HS-27A (cell line): ENCODE measurements at places on chromosomes 2 and 18.

DNA sequence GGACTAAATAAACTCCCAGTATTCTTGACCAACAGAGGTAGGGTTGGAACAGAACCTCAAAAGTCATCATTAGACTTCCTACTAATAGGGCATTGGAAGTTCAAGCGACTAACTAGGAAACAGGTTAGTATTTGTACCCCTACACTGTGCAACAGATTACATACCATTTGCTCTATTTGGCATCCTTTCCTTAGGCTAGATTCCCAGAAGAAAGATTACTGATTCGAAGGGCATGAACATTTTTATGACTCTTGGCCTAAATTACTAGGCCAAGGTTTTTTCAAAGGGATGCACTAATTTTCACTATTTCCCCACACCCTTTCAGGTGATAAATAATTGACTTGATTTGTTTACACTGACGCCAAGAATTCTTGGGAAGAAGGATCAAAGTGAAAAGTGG lies 104.8 kb upstream of the CYP1B1 start:
- DNase-seq, result no peak

DNA sequence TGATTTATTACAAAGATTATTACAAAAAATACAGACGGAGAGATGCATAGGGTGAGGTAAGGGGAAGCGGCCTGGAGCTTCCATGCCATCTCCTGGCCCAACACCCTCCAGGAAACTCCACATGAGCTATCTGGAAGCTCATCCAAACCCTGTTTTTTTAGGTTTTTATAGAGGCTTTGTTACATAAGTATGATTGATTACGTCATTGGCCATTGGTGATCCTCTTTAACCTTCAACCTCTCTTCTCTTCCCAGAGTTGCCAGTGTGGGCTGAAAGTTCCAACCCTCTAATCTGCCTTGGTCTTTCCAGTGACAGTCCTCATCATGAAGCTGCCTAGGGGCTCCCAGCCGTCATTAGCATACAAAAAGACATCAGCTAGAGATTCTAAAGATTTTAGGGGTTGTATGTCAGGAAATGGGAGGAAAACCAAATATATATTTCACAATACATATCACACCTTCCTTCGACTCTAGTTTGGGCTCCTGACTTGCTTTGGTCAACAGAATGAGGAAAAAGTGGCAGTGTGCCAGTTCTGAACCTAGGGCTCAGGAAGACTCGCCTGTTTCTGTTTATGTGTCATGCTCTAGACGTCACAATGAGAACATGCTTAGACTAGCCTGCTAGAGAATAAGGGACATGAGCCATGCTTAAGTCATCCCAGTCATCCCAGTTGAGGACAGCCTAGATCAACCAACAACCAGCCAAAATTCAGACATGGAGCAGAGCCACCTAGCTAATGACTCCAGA lies 54.1 kb downstream of the ETAA1 start:
- peak; percentile 7 for DNase-seq

DNA sequence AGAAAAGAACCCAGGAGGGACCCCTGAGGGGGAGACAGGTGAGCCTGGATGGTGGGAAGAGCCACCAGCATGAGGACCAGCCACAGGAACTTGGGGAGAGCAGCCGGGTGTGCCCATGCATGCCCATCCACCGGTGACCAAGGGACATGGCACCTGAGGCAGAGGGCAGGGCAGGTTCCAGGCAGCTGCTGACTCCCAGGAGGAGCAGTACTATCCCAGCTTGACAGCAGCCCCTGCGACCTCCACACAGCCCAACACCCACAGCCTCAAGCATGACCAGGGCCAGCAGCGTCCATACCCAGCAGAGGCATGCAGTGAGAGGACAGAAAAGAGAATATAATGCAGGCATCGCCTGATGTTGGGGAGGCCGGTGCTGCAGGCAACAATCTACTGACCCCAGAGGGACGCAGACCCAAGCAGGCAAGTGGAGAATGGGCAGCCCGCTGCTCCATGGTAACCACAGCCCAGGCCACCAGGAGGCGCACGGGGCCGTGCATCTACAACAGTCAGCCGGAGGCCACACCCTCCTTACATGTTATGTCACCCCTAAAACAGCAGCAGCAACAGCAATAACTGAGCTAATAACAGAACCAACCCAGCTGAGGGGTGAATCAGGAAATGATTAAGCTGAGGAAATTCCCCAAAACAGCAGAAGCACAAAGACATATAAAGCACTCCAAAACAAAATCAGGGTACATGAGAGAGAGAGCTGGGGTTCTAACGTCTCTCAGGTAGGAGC lies 44.1 kb downstream of the ANKMY1 start:
- peak; percentile 12 for DNase-seq

GRCh38 chr2:213561759-213562158 lies 277.5 kb downstream of the SPAG16 start:
- DNase-seq, result no peak

DNA sequence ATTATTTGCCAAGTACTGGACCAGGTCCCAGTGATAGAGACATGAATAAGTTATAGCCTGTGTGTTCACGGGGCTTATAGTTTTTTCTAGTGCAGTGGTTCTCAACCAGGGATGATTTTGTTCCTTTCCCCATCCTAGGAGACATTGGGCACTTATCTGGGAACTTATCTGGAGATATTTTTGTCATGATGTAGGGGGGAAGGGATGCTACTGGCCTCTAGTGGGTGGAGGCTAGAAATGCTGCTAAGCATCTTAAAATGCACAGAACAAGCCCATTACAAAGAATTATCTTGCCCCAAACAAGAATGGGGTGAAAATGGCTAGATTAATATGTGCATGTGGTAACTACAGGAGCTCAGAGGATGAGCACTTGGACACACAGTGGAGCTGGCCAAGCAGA lies 75.2 kb downstream of the KLHL29 start:
- DNase-seq, result peak; percentile 15

GRCh38 chr2:133780099-133780996 lies 212.1 kb upstream of the NCKAP5 start:
- DNase-seq, result peak; percentile 89

DNA sequence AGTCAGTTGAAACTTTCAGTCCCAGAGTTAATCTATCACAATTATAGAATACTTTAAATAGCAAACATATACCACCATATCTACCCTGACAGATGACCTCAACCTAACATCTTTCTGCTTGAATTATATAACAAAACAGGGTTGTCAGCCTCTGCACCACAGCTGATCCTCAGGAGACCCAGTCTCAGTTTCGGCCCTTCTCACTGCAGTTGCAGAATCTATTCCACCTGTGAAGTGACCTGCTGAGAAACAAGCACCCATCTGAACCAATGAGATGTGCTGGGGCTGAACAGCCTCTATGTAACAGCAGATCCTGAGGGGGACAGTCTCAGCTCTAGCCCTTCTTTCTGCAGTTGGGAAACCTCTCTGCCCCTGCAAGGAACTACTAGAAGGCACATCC lies 567.6 kb downstream of the KCNJ3 start:
- DNase-seq, result no peak

- no peak for DNase-seq
These were observed 65.3 kb upstream of the FOXI3 start for GRCh38 chr2:88517759-88518201.

- DNase-seq, result no peak
These were observed 105.5 kb downstream of the COPS8 start for GRCh38 chr2:237190966-237191713.

GRCh38 chr18:7894592-7894991 lies 327.5 kb downstream of the PTPRM start:
- DNase-seq, result no peak

DNA sequence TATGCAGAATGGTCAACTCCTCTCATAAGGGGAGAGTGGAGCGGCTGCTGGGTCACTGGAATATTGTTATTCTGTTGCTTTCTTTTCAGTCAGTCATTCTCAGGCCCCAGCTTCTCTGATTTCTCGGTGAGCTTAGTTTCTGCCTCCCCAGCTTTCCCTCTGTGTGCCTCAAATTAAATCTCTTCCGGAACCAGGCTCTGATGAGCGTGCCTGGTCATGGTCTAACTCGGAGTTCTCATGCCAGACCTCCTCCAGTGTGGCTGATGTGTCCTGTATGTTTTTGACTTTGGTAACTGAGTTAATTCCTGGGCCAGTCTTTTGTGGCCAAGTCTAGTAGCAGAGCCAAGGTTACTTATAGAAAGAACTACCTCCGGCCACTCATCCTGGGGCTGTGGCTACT lies 4.9 kb upstream of the STK11IP start:
- no peak for DNase-seq

DNA sequence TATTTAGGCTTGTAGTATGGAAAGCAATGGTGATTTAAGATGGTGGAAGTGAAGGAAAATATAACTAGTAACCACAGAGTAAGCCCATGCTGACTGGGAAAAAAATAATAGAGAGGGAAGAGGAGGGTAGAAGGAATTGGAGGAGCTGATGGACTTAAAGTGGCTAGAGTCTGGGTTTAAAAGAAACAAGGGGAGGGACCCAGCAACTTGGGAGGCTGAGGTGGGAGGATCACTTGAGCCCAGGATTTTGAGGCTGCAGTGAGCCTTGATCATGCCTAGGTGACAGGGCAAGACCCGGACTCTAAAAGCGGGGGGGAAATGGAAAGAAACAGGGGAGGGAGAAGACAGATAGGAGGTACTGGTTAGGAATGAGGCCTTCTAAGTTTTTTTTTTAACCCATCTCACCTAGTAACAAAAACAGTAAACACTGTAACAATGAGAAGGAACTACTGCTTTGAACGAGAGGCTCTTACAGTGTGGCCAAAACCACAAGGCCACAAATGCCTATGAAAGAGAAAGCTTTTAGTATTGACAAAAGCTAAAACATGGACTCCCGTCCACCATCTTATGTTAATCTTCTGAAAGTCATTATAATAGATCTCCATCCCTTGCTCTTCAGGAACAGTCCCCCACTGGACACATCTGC lies 26.6 kb downstream of the METTL8 start:
- DNase-seq, result no peak

GRCh38 chr2:86336675-86337243 lies 667 bp downstream of the REEP1 start:
- DNase-seq, result no peak

DNA sequence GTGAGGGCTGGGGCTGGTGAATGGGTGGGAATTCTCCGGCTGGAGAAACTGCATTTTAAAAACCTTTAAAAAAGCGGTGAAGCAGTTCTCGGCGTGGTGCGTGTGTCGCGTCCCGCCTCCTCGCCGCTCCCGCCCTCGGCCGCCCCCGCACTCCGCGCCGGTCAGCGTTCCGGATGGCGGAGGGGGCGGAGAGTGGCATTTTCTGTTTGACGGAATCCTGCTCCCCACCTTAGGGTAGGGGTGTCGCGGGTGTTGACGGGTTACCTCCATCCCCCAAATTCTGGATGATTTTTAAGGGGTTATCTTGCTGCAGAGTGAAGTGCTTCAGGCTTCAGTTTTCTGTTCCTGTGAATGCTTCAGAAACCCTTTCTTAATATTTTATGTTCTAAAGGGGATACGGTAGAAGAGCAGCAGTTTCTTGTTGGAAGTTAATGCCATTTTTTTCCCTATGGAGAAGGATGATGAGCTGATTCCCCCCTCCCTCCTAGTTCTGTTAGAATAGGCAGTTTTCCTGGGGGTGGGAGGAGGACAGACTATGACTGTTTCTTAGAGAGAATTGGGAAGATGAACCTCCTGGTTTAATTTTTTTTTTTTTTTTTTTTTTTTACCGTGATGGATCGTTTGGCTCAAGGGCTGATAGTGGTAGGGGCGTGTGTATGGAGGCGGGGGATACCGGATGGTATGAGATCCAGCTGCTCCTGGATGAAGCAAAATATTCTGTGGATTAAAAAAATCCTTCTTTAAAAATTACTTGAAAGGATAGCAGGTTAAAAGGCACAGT lies 756 bp downstream of the ABI2 start:
- peak; percentile 5 for DNase-seq

- DNase-seq, result no peak
These were observed 107.4 kb downstream of the OSBPL6 start for GRCh38 chr2:178301649-178302238.

- no peak for DNase-seq
These were observed 250.8 kb upstream of the CTAGE1 start for GRCh38 chr18:22668496-22668895.

DNA sequence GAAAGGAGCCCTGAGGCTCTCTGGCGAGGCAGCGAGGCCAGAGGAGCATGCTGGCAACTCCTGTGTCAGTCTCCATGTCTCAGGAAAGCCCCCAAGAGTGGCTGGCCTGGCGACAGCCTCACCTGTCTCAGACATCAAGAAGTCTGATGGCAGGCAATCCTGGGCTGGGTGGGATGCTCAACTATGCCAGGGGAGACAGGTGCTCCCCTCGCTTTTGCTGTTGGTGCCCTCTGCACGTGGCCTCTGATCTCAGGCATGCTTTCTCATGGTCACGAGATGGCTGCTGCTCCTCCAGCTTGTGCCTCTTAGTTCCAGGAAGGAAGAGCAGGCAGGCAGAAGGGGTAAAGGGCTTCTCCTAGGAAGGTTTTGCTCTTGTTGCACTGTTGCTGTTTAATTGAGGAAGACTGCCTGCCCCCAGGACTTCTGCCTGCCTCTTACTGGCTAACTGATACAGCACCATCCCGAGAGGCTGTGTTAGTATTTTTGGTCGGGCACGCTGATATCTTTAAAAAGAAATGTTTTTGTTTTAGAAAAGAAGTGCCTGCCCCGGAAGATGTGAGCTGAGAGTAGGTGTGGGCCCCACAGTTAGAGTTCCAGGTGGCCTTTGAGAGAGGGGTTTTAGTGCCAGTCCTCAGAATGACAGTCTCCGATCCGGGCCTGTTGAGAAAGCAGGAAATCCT lies 344.8 kb upstream of the HS6ST1 start:
- DNase-seq, result no peak

DNA sequence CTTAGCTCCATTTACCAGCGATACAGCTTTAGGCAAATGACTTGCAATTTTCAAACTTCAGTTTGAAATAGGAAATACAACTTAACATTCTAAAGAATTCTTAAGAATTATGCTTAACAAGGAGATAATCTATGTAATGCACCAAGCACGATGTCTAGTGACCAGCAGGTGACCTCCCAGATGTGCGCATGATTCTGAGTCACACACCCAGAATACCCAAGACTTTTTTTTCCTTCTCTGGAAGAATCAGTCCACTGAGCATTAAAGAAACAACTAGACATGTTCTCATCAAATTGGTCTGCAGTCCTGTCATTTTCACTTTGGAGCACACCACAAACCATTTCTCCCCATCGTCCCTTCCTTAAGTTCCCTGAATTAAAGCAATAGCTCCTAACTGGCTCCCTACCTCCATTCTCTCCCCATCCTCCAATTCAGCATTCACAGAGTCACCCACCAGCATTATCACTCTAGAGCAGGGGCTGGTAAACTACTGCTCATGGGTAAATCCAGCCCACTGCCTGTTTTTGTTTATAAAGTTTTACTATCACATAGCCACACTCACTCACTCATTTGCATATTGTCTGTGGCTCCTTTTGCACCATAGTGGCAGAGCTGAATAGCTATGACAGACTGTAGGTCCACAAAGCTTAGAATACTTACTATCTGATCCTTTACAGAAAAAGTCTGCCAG lies 13.2 kb downstream of the EVA1A start:
- DNase-seq, result no peak

DNA sequence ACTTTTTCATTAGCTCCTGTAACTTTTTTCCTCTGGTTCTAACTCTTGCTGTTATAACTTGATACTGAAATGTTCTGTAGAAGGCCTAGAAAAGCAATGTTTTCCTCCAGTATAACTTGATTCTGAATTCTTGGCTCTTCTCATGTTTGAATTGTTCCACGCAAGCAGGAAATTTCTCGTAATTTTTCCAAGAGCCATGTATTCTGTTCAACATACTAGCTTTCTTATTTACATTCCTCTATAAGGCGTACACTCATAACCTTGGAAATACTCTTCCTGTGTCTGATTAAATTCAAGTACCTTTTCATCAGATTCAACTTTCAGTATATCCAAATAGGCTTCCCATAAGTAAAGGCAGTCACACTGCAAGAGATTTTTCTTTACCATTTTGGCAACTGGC lies 109.1 kb downstream of the SMAD2 start:
- DNase-seq, result no peak
